A549 (cell line): ENCODE measurements at places on chromosomes 3 and 15.
A peak's percentile ranks its signal among the peaks of the same experiment; 100 is the strongest.

GRCh38 chr15:66786708-66787488, 84.9 kb downstream of the SMAD6 start:
- DNase-seq, result no peak

DNA sequence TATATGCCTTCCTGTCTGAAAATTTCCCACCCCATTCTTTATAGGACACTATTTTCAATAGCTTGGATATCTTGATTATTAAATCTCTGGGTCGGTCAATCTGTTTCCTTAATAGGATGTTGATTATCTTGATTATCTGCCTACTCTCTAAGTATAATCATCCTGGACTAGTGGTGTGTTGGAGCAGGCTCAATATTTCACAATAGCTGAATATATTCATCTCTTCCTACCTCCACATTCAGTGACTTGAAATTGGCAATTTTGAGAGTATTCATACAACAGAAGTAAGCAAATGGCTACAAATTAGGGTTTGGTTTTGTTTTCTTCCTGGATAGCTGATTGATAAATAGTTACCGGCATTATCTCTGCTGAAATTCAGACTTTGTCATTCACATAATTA, 1162.6 kb downstream of the ROBO1 start:
- DNase-seq, result no peak

- no peak for DNase-seq
Measured at GRCh38 chr3:157099326-157100095, 60.4 kb downstream of the CCNL1 start.

DNA sequence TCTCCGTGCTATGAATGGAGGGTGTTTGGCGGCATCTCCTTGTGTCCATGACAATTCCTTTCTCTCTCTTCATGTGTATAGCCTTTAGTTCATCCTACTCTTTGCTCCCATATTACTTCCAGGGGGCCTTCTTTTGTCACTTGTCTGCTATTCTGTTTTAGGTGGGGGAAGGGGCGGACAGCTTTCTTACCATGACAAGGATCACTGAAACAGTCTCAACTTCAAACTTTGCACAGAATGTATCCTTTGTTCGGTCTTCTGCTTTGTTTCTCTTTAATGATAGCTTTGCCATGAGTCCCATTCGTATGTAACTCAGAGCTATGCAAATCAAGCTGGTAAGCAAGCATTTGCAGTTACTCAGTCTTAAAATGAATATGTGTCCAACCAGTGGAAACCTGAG, 294.2 kb downstream of the TIGIT start:
- no peak for DNase-seq

- DNase-seq, result no peak
Measured at GRCh38 chr3:178271740-178272387, 264.4 kb upstream of the KCNMB2 start.

DNA sequence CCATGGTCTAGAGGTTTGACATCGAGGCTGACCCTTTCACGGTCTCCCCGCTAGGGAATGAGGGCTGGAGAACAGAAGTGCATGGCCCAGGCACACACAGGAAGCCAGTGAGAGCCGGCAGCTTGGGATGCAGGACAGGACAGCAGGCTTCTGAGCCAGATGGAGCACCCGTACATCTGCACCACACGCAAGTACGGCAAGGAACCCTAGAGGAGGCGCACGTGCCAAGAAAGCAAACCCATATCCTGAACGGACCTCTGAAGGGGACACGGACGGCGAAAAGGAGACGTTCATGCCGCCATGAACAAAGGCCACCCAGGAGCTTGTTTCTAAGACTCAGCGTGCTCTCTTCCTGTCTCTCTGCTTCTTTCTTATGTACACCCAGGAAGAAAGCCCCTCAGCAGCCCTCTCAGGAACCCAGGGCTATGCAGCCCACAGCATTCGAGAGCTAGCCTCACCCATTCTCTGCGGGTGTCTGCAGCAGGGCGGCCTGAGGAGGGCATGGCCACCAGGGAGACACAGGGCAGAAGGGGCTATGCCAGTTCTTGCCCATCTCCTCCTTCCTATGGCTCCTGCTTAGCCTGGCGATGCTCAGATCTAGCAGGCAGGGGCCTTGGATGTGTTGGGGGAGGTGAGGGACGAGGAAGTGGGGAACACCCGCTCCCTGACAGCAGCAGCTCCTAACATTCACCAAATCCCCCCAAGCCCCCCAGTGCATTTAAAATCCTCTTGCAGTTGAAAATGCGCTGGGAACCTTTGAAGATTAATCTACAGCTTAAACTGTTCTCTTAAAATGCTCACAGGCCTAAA, 81.3 kb downstream of the PCSK6 start:
- no peak for DNase-seq

- no peak for DNase-seq
Measured at GRCh38 chr15:25641361-25641760, 202.5 kb upstream of the UBE3A start.

GRCh38 chr3:116837483-116837882, 127.9 kb downstream of the TUSC7 start:
- DNase-seq, result no peak

GRCh38 chr15:55588815-55589115, 620 bp upstream of the PYGO1 start:
- DNase-seq, result no peak

GRCh38 chr3:122533931-122534334, 19.2 kb upstream of the KPNA1 start:
- peak; percentile 75 for DNase-seq

DNA sequence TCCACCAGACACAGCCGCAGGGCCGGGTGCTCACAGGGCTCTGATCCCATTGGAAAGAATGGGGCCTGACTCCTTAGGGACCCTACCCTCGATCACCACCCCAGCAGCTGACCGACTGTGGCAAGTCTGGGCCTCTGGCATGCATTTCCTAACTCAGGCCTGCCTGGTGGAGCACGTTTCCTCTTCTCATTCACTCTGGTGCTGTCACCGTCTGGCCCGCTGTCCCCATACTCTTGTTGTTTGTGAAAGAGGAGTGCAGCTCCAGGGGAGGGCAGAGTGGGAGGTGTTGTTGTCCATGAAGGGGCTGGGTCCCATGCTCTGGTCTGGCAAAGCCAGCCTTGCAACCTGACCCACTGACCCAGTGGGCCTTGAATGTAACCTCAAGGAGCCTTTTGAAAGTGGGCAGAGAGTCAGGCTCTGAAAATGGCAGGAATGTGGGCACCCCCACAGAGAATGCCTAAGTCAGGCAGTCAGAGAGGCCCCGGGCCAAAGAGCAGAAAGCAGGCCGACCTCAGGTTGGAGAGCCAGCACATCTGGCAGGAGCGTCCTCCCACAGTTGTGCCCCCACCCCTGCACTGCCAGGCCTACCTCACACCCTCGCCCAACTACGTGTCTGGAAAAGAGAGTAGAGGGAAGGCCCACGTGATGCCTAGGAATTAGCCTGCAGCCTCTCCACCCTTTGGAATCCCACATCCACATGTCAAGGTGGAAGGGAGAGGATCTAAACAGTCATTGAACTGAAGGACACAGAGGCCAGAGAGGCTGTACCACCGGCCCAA, 10.9 kb downstream of the SEMA7A start:
- DNase-seq, result no peak

DNA sequence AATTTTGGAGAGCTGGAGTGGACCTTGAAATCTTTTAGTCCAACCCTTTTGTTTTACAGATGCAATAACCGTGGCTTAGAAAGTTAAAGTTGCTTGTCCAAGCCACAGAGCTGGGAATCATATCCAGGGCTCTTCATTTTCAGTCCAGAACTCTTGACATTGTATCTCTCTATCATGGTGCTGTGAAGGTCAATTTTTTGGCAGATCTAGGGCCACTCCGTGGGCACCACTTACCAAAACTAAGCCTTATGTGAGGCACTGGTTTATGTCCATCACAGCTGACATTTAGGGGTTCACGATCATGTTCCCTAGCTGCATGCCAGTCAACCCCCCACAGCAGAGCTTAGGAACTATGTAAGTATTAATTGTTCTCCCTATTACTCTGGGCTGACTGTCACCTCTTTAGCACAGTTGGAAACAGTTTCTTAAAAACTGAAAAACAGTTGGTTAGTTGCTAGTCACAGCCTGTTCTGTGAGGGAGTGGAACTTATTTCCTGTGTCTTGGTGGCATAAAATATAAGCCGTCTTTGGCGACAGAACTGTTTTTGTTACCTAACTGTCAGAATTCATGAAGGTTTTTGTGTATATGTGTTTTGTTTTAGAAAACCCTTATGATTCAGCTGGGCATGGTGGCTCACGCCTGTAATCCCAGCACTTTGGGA, 189.6 kb upstream of the UMPS start:
- DNase-seq, result no peak

GRCh38 chr3:43951813-43952212, 261.1 kb downstream of the ABHD5 start:
- DNase-seq, result no peak

DNA sequence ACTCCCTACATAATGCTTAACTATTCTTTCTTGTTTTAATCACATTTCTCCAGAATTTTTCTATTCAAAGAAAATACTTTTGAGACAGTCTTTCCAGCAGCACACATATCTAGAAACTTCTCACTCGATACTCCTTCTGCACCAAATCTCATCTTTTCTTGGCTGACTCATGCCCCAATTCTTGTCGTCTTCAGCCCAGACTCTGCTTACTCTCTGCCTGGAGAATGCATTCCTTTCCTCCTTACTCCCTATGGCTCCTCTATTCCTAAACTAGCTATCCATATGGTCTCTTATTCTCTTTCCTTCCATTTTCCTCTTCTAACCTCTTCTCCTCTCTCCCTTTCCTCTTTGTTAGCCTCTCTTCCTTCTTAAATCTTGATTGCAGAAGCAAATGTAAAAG, 158.7 kb downstream of the GBE1 start:
- DNase-seq, result no peak

DNA sequence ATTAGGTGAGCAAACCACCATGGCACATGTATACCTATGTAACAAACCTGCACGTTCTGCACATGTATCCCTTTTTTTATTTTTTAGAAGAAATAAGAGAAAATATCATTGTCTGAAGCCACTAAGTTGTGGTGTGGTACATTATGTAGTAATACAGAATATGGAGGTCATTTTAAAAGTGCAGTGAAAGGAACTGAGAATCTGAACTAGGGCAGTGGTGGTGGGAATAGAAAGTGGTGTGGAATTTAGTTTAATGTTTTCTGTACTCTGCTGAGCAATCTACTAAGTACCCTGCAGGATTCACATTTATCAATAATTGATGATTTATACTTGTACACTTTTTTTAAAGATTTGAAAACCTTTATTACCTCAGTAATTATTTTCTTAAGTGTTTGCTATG, 283.5 kb downstream of the CHL1 start:
- DNase-seq, result no peak

- DNase-seq, result peak; percentile 47
Measured at GRCh38 chr3:8964436-8965370, 1.4 kb upstream of the RAD18 start.

DNA sequence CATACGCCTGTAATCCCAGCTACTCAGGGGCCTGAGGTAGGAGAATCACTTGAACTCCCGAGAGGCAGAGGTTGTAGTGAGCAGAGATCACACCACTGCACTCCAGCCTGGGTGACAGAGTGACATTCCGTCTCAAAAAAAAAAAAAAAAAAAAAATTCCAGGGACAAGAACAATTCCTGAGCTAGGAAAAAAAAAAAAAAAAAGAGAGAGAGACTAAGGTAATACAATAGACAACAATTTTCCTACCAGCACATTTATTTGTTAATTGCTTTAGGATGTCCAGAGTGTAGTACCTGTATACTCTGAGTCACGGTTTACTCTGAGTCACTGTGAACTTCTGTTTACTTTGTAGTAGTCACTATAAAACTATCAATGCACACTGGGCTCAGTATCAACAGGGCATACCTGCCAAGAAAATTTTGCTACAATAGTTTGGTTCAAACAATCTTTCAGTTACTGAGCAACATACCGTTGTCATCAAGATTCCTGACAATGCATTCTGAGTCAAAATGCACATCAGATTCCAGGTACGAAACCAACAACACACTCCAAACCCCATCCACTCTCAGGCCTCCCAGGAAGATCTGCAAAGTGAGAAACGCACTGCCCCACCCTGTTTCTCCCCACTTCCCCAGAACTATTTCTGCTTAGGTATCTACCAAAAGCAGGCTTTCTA, 28.3 kb downstream of the IGF2BP2 start:
- DNase-seq, result peak; percentile 55

GRCh38 chr3:59264366-59264765, 214.5 kb upstream of the CFAP20DC start:
- no peak for DNase-seq

GRCh38 chr15:99158626-99159412, 53.9 kb downstream of the SYNM start:
- DNase-seq, result no peak

- no peak for DNase-seq
Measured at GRCh38 chr15:89278307-89278706, 34.5 kb downstream of the FANCI start.

DNA sequence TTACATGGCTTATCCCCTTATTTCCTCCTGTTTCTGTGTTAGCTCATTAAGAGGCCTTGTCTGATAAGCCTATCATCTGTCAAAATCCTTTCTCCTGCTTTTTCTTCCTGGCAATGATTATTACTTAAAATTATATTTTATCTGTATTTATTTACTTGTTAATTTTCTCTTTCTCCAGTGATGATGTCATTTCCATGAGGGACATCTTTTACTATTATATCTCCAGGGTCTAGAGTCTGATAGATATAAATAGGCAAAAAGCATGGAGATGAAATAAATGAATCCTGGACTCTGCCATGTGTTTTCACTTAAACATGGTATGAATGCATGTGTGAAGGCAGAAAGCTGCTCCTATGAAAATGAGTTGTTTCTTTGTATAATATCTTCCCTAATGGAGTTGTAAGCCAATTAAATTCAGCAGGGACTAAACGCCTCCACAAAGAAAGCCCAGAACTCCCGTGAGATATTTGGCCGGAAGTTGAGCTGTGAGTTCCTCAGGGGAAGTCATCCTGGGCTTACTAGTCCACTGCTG, 375.2 kb downstream of the TUSC7 start:
- no peak for DNase-seq

- DNase-seq, result no peak
Measured at GRCh38 chr3:115885621-115886020, 262.3 kb downstream of the GAP43 start.

DNA sequence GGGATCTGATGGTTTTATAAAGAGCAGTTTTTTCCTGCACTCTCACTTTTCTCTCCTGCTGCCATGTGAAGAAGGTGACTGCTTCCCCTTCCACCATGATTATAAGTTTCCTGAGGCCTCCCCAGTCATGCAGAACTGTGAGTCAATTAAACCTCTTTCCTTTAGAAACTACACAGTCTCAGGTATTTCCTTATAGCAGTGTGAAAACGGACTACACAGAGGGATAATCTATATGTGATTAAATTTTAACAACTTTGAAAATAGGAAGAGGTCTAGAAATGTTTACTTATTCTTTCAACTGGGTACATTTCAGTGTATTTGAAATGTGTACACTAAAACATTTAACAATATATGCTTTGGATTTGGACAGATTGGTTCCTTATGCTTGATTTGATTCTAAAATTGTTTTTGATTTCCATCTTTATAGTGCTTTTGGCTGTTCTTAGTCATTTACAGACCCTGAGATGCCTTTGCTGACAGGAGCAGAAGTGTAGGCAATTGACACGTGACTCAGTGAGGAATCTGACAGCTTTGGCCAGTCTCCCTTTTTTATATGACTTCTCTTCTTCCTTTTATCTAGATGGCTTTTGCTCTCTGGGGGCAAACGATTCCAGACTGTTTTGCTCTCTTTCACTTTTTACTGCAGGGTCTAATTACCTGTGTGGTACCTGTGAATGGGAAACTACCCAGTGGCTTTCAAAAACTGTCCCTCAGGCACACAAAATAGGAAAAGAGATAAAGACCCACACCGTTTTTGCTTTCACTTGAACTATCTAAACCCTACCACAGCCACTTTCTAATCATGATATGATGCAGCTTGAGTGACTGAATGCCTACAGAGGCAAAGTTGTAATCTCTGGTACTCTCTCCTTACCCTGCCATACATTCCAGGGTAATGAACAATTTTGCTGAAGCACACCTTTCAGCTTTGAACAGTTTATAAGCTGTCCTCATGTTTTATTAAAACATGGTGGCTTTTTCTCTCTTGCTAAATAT, 422.6 kb downstream of the ROBO1 start:
- no peak for DNase-seq
